ENCODE measurements at places on chromosomes 7 and 10. TPM values are rescaled to one million over a fixed set of nuclear protein-coding genes. Genes with fewer than 3 reads are reported as not detected.

GRCh38 chr7:140360697-140361229 lies 37.6 kb downstream of the SLC37A3 start:
- no peaks in the 10 kb centered on the region for H3K36me3 ChIP-seq
- no peak overlapping the region for H3K27ac ChIP-seq
- H3K4me3 ChIP-seq = no peak overlapping the region
- no peak for DNase-seq

DNA sequence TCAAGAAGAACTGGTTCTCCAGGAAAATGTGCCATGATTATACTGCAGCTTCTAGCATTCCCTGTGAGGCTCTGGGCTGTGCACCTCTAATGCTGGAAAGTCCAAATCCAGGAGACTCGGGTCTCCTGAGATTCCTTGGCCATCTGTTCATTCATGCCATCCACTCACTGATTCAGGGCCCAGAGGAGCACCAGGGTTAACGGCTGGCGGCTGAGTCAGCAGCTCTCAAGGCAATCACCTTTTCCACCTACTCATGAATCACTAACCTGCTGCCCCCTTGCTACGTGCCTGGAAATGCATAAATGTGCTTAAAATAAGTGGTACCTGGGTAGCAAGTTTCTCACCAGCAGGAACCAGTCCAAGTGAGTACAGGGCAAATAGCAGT lies 132.7 kb downstream of the KCNMA1 start:
- peak overlapping the region; percentile 74 for H3K27ac ChIP-seq
- H3K4me1 ChIP-seq = peaks cover 36% of the 10 kb centered on the region
- no peaks in the 10 kb centered on the region for H3K27me3 ChIP-seq
- H3K36me3 ChIP-seq = no peaks in the 10 kb centered on the region
- no peak for DNase-seq

GRCh38 chr7:55348502-55348901 lies 16.6 kb upstream of the LANCL2 start:
- H3K4me3 ChIP-seq = no peak overlapping the region
- no peaks in the 10 kb centered on the region for H3K27me3 ChIP-seq
- H3K27ac ChIP-seq = no peak overlapping the region
- DNase-seq = peak; percentile 72
- H3K36me3 ChIP-seq = no peaks in the 10 kb centered on the region
- no peaks in the 10 kb centered on the region for H3K4me1 ChIP-seq

GRCh38 chr7:18450019-18450418 lies 45.5 kb upstream of the HDAC9 start:
- H3K27me3 ChIP-seq = no peaks in the 10 kb centered on the region
- no peak for DNase-seq
- H3K27ac ChIP-seq = no peak overlapping the region
- H3K4me3 ChIP-seq = no peak overlapping the region
- no peaks in the 10 kb centered on the region for H3K36me3 ChIP-seq

DNA sequence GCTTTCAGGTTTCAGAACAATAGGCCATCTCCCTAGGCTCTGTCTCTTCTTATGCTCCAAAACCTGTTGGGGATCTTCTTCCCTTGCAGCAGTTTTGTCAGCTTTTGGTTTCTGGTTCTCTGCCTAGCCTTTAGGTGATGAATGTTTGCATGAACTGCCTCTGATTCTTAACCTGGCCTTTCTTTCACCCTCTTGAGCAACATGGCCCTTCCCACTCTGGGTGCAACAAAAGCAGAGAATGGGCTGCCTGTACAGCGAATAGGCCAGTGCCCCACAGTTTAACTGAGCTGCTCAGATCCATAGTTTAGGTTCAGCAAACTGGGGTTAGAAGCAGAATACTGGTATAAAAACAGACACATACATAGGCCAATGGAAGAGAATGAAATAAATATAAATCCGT lies 18.1 kb upstream of the NUP205 start:
- no peak overlapping the region for H3K4me3 ChIP-seq
- no peaks in the 10 kb centered on the region for H3K4me1 ChIP-seq
- no peaks in the 10 kb centered on the region for H3K36me3 ChIP-seq
- no peak for DNase-seq
- peaks cover 4% of the 10 kb centered on the region for H3K27me3 ChIP-seq

DNA sequence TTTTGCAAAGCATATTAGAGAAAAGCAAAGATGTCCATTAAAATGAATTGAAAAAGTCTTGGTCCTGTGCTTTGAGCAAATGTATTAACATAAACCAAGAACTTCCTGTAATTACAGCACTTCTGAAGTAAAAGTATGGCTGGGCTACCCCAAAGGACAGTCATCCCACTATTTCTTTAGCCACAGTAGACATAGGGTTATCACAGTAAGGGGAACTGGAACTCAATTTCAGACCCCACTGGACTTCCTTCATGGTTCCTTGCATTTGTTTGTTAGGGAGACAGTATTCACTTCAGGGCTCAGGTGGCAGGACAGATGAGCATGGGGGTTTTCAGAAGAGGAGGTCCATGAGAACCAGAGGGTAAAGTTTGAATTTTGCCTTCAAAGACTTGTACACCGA lies 203.1 kb upstream of the PDE1C start:
- no peak overlapping the region for H3K27ac ChIP-seq
- no peak for DNase-seq
- no peaks in the 10 kb centered on the region for H3K27me3 ChIP-seq
- H3K36me3 ChIP-seq = no peaks in the 10 kb centered on the region
- no peak overlapping the region for H3K4me3 ChIP-seq

GRCh38 chr10:125448596-125448995 lies 234.4 kb downstream of the TEX36 start:
- DNase-seq = peak; percentile 5
- no peak overlapping the region for H3K4me3 ChIP-seq
- H3K27ac ChIP-seq = no peak overlapping the region
- H3K27me3 ChIP-seq = no peaks in the 10 kb centered on the region
- no peaks in the 10 kb centered on the region for H3K36me3 ChIP-seq
- no peaks in the 10 kb centered on the region for H3K4me1 ChIP-seq

- H3K4me3 ChIP-seq = no peak overlapping the region
- DNase-seq = no peak
- H3K27ac ChIP-seq = no peak overlapping the region
Observed at GRCh38 chr7:148336411-148336810, 254.2 kb upstream of the C7orf33 start.

The LRCH4 gene
- 9.6 TPM for polyA plus RNA-seq

The PRSS1 gene
- polyA plus RNA-seq = not detected

The SUV39H2 gene
- polyA plus RNA-seq = 16.0 TPM
